WTC11 (cell line): ENCODE measurements at places on chromosomes 12 and 14. TPM values are rescaled to one million over a fixed set of nuclear protein-coding genes. Genes with fewer than 3 reads are reported as not detected.

DNA sequence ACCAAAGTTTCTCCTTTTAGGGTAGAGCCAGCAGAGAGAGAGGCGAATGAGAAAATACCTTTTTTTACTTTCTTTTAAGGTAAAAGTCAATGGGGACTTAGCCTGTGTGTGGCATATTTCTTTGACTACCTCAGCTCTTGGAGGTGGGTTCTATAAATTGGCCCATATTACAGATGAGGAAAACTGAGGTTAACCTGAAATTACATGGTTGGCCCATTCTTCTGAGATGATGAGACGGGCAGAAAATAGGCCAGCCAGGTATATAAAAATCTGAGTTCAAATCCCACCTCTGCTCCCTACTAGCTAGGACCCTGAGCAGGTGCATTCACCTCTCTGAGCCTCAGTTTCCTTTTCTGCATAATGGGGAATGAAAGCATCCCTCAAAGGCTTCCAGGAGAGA, 22.4 kb downstream of the LHX5 start:
- H3K27me3 ChIP-seq: peaks cover 9% of the 10 kb centered on the region
- DNase-seq: no peak
- no peaks in the 10 kb centered on the region for H3K36me3 ChIP-seq
- H3K27ac ChIP-seq: no peak overlapping the region
- H3K4me1 ChIP-seq: peaks cover 4% of the 10 kb centered on the region; the same call in 1 of the 2 replicates

ACRBP gene
- 2.1 to 4.2 TPM (median 3.2 TPM) in 3 replicates for total RNA-seq

GRCh38 chr14:96739200-96739910, 57.8 kb upstream of the VRK1 start:
- H3K36me3 ChIP-seq: no peaks in the 10 kb centered on the region
- peaks cover 3% of the 10 kb centered on the region; the same call in 1 of the 2 replicates for H3K27me3 ChIP-seq
- no peak overlapping the region for H3K4me3 ChIP-seq
- DNase-seq: no peak
- peaks cover 52% of the 10 kb centered on the region for H3K4me1 ChIP-seq
- peak overlapping the region; percentile 87 for H3K27ac ChIP-seq

DNA sequence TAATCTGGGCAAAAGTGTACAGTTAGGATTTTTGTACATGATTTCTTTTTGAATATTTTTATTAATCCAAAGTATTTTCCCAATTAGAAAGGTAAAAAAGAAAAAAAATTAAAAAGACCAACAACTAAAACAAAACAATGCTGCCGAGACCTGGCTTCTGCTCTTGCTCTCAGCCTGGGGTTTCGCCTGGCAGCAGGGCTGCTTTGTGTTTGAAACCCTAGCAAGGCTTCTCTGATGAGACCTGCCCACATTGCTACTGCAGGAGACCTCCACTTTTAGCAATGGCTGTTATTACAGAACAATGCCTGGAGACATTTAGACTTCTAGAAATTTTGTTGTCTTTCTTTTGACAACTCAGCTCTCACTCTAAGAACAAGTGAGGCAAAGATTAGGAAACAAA, 1153.0 kb upstream of the TMEM132C start:
- peaks cover 65% of the 10 kb centered on the region for H3K36me3 ChIP-seq
- 0 out of 2 replicates have a peak, but pooled peaks cover 3% of the 10 kb centered on the region for H3K4me1 ChIP-seq
- H3K4me3 ChIP-seq: no peak overlapping the region
- DNase-seq: no peak

GRCh38 chr12:107661830-107662229, 23.8 kb upstream of the PWP1 start:
- no peak for DNase-seq
- no peaks in the 10 kb centered on the region for H3K27me3 ChIP-seq
- no peaks in the 10 kb centered on the region for H3K36me3 ChIP-seq
- H3K4me3 ChIP-seq: no peak overlapping the region
